ENCODE measurements at places on chromosomes 7 and 10.

DNA sequence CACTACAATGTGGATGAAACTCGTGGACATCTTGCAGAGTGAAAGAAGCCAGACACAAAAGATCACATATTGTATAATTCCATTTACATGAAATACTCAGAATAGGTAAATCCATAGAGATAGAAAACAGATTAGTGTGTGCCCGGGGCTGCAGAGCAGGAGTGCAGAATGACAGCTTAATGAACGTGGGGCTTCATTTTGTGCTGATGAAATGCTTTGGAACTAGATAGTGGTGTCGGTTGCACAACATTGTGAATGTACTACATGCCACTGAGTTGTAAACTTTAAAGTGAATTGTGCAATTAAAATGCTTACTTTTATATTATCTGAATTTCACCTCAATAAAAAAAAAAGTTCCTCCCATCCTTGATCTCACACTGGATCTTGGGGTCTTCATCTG, 31.8 kb upstream of the CARD11 start:
- no peak for DNase-seq

GRCh38 chr10:89391907-89392756, at the start of gene IFIT1:
IFIT1 (plus strand) TSS chr10:89392623; CDS start chr10:89392713, 90 bp downstream.
- DNase-seq, result no peak

GRCh38 chr10:115045499-115045898, 47.7 kb upstream of the ATRNL1 start:
- no peak for DNase-seq

DNA sequence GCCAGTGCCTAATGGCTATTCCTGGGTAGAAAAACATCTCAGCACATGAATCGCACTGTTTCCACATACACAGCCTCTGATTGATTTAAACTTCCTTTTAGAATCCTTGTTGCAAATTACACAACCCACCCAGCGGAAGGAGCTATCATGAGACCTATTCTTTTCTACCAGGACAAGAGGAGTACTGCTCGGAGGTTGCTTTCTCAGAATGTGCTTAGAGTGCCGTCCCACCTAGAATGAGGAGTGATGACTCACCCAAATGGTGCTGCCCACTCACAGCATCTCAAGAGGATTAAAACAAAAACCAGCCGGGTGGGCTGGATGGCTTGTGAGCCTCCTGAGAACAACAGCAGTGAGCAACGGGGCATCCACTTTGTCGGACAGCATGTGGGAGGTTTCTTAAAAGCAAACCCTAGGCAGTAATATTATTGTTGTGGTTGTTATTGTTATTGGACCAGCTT, 128.9 kb downstream of the DGKI start:
- DNase-seq, result no peak

- DNase-seq, result peak; percentile 59
Observed at GRCh38 chr7:35253710-35254495, at the start of gene TBX20. TBX20 (minus strand) TSS chr7:35254100; CDS start chr7:35253620, 480 bp downstream.

DNA sequence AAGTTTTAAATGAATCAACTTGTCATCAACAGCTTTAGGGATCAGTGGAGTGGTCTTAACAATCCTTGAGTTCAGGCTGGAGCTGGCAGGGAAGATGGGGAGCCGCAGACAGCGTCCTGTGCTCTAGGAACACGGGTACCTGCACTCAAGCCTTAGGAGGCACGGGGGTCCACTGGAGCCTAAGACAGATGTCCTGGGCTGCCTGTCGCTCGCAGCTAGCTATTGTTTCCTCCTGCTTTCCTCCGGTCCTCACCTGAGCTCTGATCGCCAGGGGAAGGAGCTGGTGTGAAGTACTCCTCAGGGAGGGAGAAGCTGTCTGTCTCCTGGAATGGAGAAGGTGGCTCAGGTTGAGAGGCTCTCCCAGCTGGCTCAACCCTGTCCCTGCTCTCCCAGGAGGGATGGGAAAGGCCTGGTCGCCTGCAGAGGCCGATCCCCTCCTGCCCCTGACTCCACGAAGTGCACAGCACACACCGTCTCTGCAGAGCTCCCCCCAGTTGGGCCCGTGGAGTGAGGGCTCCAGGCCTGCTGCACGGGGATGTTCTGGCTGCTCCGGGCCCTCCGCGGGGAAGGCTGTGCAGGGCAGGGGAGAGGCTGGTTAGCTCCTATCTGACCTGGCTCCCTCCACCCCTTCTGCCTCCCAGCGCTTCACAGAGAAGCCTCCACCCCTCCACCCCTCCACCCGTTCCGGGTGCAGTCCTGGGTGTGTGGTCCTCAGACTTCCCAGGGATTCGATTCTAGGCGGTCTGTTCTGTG, 14.5 kb upstream of the PYROXD2 start:
- no peak for DNase-seq

DNA sequence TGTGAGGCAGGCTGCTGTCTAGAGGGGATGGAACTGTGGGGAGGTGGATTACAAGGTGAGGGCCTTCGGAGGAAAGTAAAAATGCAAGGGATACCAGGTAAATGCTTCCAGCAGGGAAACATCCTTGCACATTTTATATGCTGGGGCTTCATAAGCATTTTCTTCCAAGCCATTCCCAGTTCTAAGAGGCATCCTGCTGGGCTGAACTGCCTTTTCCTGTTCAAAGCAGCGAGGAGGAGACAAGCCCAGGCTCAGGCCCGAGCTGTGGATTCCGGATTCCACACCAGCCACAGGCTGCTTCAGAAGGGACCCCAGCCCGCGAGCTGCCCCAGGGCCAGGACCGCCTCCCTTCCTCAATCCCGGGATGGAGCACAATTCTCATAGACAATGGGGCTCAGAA, 249.7 kb downstream of the TNS3 start:
- no peak for DNase-seq

DNA sequence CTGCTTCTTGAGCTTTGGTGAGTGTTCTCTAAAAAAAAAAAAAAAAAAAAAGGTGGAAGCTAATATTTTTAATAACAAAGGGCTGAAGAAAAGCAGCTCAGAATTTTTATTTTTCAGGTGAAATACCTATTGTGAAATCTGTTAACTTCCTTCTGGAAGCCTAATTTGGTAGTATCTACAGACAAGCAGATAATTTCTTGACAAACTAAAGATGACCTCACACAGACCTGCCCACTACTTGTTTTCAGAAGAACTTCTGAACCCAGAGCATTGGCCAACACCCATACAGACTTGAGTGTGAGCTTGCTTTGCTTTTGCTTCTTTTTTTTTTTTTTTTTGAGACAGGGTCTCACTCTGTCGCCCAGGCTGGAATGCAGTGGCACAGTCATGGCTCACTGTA, 31.2 kb downstream of the LRRC4 start:
- no peak for DNase-seq

- no peak for DNase-seq
Observed at GRCh38 chr10:125006188-125006680, 64.3 kb downstream of the ZRANB1 start.

- DNase-seq, result no peak
Observed at GRCh38 chr7:674454-675410, 51.8 kb upstream of the DNAAF5 start.

- no peak for DNase-seq
Observed at GRCh38 chr10:119762805-119763798, 37.3 kb downstream of the INPP5F start.

DNA sequence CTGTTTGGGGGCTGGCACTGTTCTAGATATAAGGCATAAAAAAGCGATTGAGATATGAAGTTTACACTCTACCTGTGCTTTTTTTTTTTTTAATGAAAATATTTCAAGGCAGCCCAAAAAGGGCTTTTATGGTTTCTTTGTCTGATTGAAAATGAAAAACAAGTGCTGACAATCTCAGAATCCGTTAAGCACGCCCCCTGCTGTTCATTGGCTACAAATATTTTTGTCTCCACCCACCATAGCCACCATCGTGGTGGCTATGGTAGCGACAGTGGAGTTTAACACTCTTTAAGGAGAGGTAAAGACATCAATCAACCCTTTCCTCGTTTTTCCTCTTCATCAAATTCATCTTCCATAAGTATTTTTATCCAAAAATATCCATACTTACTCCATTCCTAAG, 94.2 kb downstream of the CD36 start:
- no peak for DNase-seq

DNA sequence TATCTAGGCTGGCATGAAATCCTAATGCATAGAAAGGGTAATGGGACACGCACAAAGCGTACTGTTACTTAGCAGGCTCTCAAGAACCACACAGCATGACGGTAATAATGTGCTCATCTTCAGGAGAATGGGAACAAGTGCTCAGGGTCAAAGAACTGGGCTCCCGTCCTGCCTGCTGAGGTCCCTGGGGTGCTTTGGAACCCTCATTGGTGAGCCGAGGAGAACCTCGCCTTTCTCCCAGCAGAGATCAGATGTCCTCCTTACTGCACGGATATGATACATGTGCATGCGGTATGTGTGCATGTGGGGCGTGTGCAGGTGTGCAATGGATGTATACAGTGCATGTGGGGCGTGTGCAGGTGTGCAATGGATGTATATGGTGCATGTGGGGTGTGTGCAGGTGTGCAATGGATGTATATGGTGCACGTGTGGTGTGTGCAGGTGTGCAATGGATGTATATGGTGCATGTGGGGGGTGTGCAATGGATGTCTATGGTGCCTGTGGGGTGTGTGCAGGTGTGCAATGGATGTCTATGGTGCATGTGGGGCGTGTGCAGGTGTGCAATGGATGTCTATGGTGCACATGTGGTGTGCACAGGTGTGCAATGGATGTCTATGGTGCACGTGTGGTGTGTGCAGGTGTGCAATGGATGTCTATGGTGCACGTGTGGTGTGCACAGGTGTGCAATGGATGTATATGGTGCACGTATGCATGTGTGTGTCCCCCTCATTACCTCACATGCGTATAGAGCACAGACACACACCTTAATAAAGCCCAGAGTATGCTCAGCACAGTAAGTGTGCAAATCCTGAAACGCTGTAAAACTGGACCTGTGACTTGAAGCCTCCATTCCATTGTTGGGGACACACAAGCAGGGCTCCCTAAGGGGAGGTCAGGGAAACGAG, 336.3 kb downstream of the PTPRN2 start:
- DNase-seq, result no peak

All from lower lobe of right lung (tissue), 2 donors.